HS-27A (cell line): ENCODE measurements at places on chromosomes 6 and 20.
A peak's percentile ranks its signal among the peaks of the same experiment; 100 is the strongest.

DNA sequence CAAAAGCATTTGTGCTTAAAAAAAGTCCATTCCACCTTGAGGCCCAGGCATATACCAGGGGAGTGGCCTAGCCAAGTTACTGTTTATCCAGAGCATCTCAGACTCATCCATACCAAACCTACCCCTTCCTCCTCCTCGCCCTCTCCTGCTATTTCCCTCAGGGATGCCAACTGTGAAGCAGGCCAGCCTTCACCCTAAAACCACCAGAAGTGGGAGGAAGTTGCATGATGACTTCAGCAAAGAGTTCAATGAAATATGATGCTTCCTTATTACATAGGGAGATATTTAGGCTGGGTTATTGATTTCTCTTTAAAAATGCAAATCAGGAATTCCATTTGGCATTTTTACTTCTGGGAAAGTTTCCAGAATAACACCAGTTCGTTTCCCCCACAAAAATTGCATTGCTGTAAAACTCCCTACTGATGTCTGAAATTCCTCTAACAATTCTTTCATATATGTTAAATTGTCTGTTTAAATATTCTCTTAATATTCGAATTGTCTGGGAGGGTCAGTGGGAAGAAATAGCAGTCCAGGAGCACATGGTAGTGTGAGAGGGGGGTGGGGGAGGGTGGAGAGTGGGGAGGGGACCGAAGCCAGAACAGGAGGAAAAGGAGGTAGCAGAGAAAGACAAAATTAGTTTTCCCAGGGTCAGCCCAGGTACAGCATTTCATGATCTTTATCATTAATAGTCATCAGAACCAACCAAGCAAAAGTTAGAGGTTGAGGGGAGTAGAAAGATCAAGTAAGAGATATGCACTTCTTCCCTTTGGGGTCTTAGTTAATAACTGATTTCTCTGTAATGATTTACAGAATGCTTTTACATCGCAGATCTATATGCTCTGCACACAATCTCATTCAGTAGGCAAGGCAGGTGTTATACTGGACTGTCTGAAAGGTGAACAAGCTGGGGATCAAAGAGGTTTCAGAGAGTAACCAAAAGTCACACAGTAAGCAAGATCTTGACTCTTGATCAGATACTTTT, 1.7 kb upstream of the TCP11 start:
- no peak for DNase-seq

DNA sequence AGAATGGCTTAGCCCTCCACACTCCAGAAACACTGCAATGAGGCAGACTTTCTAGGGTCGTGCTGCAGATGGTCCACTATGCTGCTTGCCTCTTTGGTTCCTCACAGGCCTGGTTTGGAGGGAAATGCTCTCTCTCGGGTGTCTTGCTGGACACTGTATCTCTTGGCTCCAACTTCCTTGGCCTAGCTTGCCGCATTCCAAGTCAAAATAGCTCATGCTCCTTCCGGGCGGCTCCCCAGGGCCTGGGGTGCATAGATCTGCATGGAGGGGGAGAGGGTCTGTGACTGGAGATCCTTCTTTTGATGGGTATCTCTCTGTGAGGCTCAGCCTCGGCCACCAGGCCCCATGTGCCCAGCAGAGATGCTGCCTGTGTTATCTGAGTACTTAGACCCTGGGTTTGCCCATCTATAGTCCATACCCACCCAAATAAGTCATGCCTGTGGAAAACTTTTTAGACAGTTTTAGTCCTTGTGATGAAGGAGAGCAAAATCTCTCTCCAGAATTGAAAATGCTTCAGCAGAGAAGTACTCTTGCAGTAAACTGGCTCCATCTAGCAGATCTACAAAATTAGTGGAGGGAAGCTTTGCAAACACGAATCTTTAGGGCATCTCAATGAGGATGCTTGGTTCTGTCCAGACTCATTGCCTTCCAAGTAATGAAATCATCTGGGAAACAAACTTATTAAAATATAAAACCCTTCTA, 264.1 kb upstream of the RIN2 start:
- DNase-seq, result no peak

GRCh38 chr6:35413911-35414310, 38.2 kb upstream of the FANCE start:
- DNase-seq, result no peak

- no peak for DNase-seq
These were observed 2.2 kb upstream of the ARHGAP40 start for GRCh38 chr20:38599410-38599882.

DNA sequence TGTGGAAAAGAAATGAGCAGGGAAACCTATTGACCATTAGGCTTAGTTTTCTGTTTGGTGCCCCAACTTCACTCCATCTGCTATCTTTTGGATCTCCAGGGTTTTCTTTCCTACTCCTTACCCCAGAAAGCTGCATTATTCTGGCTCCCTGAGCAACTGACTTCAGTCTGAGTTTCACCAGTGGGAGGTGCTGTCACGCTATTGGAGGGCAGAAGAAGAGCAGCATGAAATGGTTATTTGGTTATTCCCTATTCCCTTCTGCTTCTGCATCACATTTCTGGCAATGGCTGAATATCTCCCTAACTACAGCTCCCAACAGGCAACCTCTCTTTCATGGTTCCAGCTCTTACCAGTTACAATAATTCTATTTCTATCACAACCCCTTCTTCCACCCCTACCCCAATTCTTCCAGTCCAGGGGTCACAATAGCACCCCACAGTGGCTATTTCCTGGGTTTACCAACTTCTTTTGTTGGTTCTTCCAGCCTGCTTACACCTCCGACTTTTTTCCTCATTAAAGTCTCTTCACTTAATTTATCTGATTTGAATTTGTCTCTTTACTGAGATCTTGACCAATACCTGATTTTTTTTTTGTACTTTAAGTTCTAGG, 311.5 kb downstream of the PLCB1 start:
- no peak for DNase-seq

GRCh38 chr6:41080621-41081020, 7.8 kb downstream of the NFYA start:
- no peak for DNase-seq

GRCh38 chr6:113718588-113718987, 138.6 kb upstream of the MARCKS start:
- DNase-seq, result no peak

GRCh38 chr6:141501616-141502015, 631.1 kb upstream of the GJE1 start:
- DNase-seq, result no peak

DNA sequence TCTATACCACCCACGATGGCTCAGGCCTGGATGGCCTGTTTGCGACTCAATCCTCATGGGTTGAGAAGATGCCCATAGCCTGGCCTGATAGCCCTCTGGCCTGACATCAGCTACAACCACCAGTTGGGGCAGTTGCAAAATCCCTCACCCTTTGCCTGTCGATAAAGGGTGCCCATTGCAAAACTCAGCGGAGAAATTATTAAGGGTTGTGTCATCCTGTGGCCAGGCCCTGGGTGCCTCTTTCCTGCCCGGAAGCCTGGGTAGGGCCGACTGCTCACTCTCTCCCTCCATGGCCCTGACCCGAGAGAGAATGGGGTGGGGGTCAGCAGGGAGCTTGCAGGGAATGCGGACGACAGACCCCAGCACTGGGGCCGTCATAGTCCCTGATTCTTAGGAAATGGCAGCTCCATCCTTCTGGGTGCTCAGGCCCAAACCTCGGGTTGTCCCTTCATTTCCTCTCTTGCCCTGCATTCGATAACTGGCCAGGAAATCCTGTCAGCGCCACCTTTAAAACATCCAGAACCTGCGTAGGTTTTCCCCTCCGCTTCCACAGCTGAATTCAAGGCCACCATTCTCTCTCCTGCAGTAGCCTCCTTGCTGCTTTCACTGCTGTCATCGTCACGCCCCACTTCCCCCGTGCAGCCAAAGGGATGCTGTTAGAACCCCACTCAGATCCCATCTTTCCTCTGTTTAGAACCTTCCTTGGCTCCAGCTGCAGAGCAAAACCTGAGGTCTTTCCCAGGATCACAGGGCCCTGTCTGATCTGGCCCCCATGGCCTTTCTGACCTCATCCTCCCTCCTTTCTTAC, 31.1 kb downstream of the CEBPB start:
- DNase-seq, result peak; percentile 60

DNA sequence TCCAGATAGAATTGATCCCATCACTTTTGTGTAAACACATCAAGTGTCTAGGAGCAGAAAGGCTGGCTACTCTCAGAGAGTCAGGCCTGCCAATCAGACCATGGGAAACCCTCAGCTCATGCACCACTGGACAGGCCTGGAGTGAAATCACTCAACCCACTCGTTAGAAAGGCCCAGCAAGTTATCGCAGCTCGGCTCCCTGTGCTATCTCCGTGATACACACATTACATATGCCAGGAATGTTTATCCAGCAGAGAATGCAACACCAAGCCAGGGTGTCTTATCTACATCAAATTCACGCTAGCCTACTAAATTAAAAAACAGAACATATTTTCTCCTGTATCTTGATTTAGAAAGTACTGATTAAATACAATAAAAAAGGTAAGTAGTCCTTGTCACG, 232.4 kb upstream of the FOXQ1 start:
- peak; percentile 66 for DNase-seq

- no peak for DNase-seq
These were observed 17.4 kb downstream of the CNBD2 start for GRCh38 chr20:35985806-35986205.

GRCh38 chr20:47631078-47631477, 129.4 kb downstream of the NCOA3 start:
- no peak for DNase-seq

- no peak for DNase-seq
These were observed 91.5 kb downstream of the EPHA7 start for GRCh38 chr6:93327857-93328256.

GRCh38 chr6:13655700-13656099, 40.6 kb downstream of the NOL7 start:
- DNase-seq, result no peak

DNA sequence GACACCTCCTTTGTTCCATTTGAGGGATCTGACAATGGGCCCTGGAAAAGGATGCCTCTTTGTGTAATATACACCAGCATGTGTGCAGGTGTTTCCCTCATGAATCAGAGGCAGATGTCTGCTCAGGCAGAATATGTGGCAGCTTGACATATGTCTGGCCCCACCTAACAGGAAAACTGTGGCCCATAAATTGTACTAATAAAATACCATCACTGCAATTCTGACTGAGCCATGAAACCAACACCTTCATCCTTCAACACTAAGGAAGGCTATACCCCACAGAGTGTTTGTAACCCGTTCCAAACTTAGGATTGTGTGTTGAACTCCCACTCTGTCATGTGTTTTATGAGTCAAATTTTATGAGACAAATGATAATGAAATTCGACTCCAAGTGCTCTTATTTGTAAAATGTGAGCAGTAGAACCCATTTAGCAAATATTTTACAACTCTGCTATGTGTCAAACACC, 22.7 kb downstream of the LAMA4 start:
- DNase-seq, result no peak

- no peak for DNase-seq
These were observed 73.7 kb downstream of the GMDS start for GRCh38 chr6:2171728-2172127.

- DNase-seq, result no peak
These were observed 454.6 kb upstream of the KHDRBS2 start for GRCh38 chr6:62740596-62740995.

DNA sequence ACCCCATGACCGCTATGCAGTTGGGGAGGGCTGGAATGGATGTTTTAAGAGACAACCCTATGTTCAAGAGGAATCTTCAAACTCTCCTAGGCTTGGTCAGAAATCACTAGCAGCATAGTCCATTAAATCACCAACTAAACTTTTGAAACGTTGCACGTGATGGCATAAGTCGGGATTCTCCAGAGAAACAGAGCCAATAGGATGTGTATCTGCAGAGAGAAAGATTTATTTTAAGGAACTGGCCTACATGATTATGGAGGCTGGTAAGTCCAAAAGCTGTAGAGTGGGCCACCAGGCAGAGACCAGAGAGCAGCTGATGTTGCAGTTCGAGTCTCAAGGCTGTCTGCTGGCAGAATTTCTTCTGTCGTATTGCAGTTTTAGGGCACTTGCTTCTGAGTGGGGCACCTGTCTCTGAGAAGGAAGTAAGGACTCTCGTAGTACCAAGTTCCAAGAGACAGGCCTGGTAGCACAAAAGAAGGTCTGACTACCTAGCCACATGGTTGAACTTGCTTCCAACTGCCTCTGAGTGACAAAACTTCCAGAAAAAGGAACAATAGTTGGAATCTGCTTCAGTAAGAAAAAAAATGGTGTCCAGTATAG, 11.9 kb upstream of the IFNGR1 start:
- no peak for DNase-seq

DNA sequence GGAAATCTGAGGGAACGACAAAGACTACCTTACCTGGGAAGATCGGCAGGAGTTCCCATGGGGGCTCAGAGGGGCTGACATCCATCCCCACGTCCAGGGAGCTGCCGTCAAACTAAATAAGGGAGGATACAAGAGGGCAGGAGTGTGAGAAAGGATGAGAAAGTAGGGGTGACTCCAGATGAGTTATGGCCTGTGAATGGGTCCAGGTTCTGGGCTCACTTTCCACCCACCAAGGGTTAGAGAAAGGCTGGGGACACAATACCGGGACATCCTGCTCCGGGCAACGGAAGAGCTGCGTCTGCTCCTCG, 683 bp downstream of the ATF6B start:
- DNase-seq, result no peak

- no peak for DNase-seq
These were observed 15.4 kb downstream of the TAAR1 start for GRCh38 chr6:132643547-132643946.

- DNase-seq, result peak; percentile 66
These were observed 30.4 kb upstream of the RNF24 start for GRCh38 chr20:4045741-4046140.

DNA sequence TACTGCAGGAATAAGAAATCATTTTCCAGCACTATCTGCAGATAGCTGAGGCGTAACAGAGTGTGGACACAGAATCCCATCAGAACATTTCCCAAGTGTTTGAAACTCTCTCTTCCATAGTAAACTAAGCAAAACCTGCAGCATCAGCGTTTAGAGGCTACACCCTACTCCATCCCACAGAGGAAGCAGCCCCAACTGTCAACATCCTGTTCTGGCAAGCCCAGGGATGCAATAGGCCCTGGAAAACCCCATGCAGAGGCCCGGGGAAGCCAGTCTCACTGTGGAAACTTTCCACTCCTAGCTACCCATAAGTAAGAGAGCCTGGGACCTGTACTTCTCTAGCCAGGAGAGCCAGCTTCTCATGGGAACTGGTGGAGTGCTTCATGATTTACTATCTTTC, 129.4 kb downstream of the LY86 start:
- no peak for DNase-seq

- DNase-seq, result no peak
These were observed 5.3 kb upstream of the GTF2H4 start for GRCh38 chr6:30902709-30903108.

- DNase-seq, result no peak
These were observed 141.0 kb downstream of the BCAS1 start for GRCh38 chr20:53929399-53929798.
